ENCODE measurements at places on chromosomes 1 and 21.

DNA sequence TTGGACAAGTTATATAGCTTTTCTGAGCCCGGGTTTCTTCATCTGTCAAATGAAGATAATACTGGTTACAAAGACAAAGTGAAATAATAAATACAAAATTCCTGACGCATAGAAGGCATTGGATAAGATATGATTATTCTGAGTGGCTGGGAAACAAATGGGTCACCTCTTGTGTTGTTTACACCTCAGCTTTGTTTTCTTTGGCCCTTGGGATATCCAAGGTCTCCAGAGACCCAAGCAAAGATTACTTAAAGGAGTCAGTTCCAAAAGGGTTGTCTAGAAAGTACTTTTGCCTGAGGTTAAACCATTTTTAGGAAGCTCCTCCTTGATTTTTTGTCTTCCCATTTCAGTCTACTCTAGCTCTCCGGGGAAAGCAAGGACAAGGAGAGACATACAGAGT is 9.7 kb downstream of the KHDRBS1 start:
- no peak for DNase-seq

DNA sequence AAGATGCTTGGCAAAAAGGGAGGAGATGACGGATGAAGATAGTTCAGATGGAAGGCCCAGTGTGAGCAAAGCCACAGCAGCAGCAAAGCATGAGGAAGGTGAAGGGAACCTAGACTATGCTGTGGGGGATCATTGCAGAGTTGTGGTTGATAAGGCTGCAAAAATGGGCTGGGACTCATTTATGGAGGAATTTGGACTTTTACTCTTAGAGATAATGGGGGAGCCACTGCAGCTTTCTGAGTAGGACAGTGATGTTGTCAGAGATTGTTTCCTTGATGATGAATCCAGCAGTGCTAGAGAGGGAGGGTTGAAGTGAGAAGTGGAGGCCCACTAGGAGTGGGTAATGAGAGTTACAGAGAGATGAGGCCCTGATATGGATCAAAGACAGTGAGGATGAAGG is 2.1 kb upstream of the C8A start:
- no peak for DNase-seq

DNA sequence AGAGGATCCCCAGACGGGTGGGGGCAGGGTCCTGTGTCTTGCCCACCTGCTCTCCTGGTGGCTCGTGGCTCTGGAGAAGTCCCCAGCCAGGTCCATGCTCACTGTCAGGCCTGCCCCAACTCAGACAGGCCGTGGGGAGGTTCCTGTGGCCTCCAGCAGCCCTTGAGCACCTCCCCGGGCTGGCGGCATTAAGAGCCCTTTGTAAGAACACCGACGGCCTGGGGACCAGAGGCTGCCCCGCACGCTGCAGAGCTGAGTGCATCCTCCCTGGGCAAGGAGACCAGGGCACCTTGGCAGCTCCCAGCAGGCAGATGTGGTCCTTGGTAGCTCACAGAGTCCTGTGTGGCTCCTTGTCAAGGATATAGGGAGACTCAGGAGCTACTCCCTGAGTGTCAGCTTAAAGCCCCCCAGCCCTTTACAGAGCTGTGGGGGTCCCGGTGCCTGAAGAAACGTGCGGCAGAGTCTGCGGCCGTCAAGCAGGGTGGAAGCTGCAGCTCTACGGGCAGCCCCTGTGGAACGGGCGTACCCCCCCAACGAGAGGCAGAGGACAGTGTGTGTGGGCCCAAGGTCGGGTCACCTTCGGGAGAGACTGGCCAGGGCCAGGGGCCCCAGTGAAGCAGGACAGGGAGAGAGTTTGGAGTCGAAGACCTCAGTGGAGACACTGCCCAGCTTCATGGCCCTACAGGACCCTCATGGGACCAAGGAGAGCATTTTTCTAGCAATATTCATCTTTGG is 118.6 kb downstream of the PRDM16 start:
- DNase-seq, result no peak

DNA sequence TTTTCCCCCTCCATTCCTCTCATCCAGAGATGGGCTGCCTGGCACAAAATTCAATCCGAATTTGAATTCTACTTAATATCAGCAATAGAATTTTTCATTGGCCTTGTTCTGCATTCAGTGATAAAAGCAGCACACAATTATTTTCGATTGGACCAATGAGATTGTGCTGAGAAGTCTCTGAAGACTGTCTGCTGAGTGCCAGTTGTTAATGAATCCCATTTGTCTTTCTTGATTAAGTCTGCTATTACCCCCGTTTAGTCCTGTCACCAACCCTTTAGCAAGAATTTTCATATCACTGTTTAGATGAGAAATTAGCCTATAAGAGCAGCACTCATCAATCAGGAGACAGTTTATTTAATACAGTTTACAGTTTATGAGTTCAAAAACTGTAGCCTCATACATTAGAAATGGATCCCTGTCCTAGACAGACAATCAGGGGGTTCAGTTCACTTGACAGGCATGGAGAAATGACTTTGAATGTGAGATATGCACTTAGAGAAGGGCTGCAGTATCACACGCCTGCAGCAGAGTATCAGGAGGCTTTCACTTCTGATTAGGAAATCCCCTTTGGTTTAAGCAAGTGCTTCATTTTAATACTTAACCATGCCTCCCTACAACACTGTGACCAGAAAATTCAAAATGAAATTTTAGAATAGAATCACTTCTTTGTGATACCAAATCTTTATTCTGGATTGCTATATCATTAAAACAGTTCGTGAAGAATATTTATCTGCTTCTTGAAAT is 304.7 kb upstream of the PTBP2 start:
- DNase-seq, result no peak

DNA sequence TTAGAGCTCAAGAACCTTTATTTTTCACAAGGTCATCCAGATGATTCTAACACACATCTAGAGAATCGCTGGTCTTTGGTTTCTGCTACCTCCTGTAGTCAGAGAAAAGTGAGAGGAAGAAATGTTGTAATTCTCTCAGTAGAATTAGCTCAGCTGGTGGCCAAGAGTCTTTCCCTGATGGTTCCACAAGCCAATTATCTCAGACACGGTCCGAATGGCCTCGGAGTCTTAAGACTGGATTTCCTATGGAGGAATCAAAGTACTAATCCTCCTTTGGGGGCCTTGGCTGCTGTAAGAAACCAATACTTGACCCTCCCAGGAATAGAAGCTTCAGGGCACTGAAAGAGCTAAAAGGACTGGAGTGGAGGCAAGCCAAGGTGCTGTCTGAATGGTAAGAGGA is 1.8 kb downstream of the TMEM81 start:
- no peak for DNase-seq

- no peak for DNase-seq
These were observed 247.4 kb upstream of the C1orf174 start for GRCh38 chr1:4147509-4147908.

DNA sequence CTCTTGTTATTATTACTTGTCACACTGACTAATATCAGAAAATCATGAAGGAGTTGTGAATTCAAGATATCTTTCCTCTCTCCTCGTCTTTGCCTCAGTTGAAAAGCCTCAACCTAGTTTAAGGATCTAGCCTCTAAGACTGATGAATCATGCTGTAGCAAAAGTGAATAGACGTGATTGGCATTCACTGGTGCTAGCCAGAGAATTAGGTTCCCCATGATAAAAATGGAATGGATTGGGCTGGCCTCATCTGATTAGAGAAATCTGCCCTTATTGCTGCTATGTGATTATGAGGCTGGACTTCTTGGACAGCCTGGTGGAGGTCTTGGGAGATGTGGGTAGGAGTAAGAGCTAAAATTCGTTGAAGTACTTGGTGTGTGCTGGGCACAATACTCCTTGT is 208.2 kb downstream of the BACH1 start:
- DNase-seq, result no peak

GRCh38 chr1:147223740-147224615 is 1.2 kb downstream of the FMO5 start:
- DNase-seq, result no peak

- DNase-seq, result no peak
These were observed 16.6 kb downstream of the STX12 start for GRCh38 chr1:27789540-27790041.

- no peak for DNase-seq
These were observed 2.2 kb downstream of the TLR5 start for GRCh38 chr1:223140611-223141405.

All from activated T-helper 2 cell treated with anti-CD3 and anti-CD28 coated beads, Interferon-gamma antibody, Interleukin-2, Interleukin-4, amounts not matched to agents 10 μg/mL and 5 μg/mL and 100 μg/mL, durations not matched to agents 14 hours and 24 hours and 36 hours (primary cell).